ENCODE measurements at places on chromosomes 5 and 9.

DNA sequence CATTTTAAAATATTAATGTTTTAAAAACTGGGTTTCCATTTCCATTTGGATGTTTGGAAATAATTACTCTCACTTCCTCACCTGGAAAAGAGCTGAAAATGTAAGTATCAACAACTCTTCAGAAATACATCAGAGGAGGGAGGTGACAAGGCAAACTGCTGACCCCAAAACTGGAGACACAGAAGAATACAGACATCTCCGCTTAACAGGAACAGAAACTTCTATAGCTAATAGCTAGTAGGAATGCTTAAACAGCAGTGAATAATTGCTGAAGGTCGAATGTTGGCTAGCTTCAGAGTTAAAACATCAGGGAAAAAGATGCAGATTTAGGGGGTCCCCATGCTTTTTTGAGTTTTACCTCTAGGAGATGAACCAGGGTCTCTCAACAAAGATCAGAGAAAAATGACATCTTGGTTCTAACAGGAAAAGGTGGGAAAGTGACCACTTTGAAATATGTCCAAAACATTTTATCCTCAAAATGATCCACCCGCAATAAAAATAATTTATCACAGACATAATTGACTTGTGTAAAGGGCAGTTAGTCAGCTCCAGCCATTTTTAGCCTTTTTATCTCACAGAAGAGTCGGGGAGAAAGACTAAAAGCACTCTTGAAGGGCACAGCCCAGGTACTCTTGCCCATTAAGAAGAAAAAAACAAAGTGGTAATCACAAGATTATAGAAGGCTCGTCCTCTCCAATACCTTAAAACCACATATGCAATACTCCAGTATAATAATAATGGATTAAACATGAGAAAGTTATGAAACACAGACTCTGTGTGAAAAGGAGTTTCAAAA, 1474.9 kb downstream of the EFNA5 start:
- no peak for DNase-seq

GRCh38 chr5:149614034-149614907, 33.0 kb downstream of the ARHGEF37 start:
- DNase-seq: no peak

DNA sequence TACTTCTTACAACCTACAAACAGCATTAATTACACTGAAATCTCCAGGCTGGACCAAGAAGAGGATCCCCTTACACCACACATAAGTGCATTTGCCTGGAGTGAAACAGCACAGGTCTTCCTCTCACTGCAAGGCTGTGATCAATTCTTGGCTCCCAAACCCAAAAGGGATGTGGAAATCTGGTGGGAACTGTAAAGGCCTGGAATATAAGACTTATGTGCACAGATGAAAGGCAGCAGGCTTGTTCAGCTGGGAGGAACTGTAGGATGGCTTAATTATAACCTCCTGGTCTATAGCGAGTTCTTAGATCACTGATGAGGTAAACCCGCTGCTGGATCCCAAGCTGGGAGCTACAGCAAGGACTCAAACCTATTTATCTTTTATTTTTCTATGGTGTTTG, 182.9 kb upstream of the TNC start:
- no peak for DNase-seq

GRCh38 chr9:18235181-18235908, 238.6 kb upstream of the ADAMTSL1 start:
- DNase-seq: no peak

DNA sequence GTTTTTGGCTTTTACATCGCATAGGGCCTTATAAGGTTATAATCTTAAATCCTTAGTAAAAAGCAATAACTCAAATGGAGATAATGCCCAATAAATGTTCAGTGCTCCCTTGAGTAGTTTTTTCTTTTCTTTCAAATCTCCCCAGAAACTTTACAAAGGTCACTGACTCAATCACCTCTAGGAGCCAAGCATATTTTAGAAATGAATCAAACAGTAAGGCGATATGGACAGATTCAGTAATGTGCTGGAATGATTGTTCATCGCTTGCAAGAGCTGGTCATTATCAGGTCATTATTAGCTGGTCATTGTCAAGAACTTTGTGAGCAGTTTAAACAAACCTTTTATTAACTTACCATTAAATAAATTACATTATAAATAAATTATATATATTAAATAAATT, 130.4 kb upstream of the SLIT3 start:
- DNase-seq: no peak

DNA sequence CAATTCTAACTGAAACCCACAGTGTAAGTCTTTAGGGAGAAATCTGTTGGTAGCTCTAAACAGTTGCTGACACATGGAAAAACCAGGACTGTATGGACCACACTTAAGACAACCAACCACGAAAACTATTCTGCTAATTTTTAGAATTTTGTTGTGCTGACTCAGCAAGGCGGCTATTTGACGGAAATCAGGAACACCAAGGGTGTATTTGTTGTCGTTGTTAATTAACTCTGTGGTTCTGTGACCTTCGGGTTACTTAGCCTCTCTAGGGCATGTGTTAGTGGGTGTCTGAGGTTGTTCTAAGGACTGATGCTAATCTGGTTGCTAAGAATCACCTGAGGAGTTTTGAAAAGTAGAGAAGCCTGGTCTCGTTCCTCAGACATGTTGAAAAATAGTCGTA, 79.2 kb downstream of the ATP10B start:
- no peak for DNase-seq

- no peak for DNase-seq
Observed at GRCh38 chr9:98933185-98933584, 10.5 kb upstream of the COL15A1 start.

GRCh38 chr9:94905606-94906005, 179.1 kb downstream of the AOPEP start:
- no peak for DNase-seq

- DNase-seq: no peak
Observed at GRCh38 chr9:5499889-5500398, 10.4 kb upstream of the PDCD1LG2 start.

- no peak for DNase-seq
Observed at GRCh38 chr5:1685066-1685465, 114.6 kb downstream of the MRPL36 start.

- no peak for DNase-seq
Observed at GRCh38 chr9:125284855-125285254, 23.2 kb downstream of the GAPVD1 start.

DNA sequence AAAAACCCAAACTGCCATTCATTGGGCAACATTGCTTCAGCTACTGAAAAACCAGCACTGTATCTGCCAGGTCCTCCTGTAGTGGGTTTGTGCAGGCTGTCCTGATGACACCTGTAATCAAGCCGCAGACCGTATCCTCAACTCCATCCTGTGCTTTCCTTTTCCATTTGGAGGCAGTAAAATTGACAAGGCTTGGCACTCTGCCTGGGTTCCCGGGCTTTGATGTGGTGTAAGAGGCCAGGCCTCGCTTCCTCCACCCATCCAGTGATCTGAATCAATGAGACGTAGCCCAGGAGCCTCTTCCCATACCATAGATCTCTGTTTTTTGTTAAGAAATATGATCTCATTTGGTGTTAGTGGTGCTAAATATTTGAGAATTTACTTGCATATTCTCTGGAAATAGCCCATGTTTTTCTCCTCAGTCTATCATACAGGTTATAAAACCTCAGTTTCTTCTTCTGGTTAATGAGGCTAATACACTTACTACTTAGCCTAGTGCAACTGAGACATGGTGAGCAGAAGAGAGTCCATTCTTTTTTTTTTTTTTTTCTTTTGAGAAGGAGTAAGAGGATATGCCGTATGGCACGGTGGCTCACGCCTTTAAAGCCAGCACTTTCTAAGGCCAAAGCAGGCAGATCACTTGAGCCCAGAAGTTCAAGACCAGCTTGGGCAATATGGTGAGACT, 34.8 kb downstream of the LSM11 start:
- DNase-seq: no peak

GRCh38 chr5:91065496-91065895, 317.6 kb downstream of the ARRDC3 start:
- no peak for DNase-seq

DNA sequence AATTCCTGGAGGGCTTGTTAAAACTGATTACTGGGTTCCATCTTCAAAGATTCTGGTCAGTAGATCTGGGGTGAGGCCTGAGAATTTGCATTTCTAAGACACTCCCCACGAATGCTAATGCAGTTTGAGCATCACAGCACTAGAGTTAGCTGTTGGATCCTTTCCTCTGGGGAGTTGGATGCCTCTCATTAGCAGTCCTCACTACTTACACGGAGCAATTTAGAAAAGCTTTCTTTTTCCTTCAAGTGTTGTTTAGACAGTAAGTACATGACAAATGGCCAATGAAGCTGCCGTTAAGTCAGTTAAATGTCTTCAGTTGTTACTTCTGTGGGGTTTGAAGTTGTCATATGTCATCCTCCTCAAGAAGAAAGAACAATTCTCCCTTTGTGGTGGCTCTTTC, 74.9 kb upstream of the HMHB1 start:
- no peak for DNase-seq

Data from small intestine (tissue), 16 donors.